ENCODE measurements at places on chromosomes 6 and 20.

DNA sequence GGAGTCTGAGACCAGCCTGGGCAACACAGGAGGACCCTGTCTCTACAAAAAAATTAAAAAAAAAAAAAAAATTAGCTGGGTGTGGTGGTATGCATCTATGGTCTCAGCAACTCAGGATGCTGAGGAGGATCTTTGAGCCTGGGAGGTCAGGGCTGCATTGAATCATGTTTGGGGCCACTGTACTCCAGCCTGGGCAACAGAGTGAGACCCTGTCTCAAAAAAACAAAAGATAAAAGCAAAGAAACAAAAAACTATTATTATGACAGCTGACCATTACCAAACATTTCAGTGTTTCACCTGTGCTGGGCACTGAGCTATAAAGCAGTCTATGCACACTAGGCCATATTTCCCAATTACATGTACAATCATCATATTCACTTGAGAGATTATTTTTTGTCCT, 35.7 kb downstream of the COX4I2 start:
- no peak for DNase-seq

DNA sequence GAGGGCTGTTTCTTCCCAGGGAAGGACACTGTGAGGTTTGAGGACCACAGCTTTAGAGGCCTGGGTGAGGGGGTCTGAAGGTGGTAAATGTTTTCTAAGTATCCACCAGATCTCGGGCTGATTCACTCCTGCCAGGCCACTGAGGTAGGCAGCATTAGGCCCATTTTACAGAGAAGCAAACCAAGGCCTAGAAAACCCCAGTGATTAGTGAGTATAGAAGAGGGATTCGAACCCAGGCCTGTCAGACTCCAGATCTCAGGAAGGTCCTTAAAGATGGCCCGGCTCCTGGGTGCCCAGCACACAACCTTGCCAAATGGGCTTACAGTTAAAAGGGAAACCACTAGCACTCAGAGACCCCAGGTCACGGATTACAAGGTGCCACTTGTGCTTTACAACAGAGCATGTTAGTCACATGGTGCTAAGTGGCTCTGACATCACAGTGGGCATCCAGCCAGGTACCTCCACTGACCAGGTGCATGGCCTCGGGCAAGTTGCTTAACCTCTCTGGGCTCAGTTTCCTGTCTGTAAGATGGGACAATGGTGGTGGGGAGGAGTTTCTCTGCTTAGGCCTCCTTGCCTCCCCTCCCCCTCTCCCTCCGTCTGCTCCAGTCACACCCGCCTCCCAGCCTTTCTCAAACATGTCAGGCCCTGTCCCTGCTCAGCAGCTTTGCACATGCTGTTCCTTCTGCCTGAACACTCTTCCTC, 18.8 kb upstream of the SIRPA start:
- DNase-seq, result no peak

- no peak for DNase-seq
Observed at GRCh38 chr20:5977223-5977622, 26.8 kb downstream of the MCM8 start.

DNA sequence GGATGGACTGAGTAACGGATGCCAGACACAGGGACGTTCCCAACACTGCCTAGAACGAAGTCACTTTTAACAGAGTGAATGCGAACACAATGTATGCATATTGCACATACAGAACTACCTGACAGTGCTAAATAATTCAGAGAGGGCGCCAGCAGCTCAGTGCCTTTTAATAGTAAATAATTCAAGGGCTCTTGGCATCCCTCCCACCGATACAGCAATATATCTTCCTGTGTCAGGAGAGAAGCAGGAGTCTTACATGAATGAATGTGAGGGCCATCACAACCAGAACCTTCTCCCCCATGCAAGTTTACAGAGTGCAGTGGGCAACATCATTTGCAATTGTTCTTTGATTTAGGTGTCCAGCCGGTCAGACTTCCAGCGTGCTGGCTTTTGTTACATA, 88.4 kb upstream of the KCNG1 start:
- no peak for DNase-seq

Measured in stimulated activated CD4-positive, alpha-beta T cell treated with anti-CD3 and anti-CD28 coated beads, TNF-alpha, amount 100 ng/mL, for 24 hours (primary cell).